ENCODE measurements at places on chromosomes 7 and 10.

- DNase-seq: no peak
Observed at GRCh38 chr7:92612501-92612900, 22.3 kb upstream of the FAM133B start.

- no peak for DNase-seq
Observed at GRCh38 chr10:23403278-23403677, 35.6 kb upstream of the OTUD1 start.

GRCh38 chr7:92608380-92609322, 18.5 kb upstream of the FAM133B start:
- no peak for DNase-seq

GRCh38 chr10:33869028-33869427, 534.6 kb upstream of the NRP1 start:
- DNase-seq: no peak

GRCh38 chr10:80290474-80291220, 1.2 kb upstream of the MAT1A start:
- no peak for DNase-seq

GRCh38 chr10:91603931-91604331, 28.9 kb downstream of the PPP1R3C start:
- no peak for DNase-seq

- no peak for DNase-seq
Observed at GRCh38 chr7:103811290-103811689, 178.2 kb downstream of the RELN start.

DNA sequence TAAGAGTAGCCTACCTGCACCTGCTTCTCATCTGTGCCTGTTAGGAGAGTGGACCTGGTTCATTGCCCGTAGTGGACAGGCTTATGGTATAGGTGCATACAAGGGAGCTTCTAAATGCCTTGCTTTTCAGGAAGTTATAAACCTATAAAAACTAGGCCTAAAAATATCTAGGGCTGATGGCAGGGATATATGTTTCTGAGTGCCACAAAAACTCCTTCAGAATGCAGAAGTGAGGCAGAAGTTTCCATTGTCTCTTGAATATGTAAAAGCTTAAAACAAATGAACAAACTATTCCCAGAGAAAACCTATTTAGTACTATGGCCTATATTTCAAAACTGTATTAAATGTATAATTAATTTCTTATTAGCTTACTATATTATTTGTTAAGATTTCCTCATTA, 91.8 kb downstream of the RNLS start:
- no peak for DNase-seq

GRCh38 chr7:30751696-30752273, at the start of gene INMT:
TSS of gene INMT (plus strand) at chr7:30752135. CDS start at chr7:30752151, 16 bp downstream.
- no peak for DNase-seq

- DNase-seq: no peak
Observed at GRCh38 chr7:81638198-81638597, 131.6 kb downstream of the HGF start.
